ENCODE measurements at places on chromosomes 7 and 10.

DNA sequence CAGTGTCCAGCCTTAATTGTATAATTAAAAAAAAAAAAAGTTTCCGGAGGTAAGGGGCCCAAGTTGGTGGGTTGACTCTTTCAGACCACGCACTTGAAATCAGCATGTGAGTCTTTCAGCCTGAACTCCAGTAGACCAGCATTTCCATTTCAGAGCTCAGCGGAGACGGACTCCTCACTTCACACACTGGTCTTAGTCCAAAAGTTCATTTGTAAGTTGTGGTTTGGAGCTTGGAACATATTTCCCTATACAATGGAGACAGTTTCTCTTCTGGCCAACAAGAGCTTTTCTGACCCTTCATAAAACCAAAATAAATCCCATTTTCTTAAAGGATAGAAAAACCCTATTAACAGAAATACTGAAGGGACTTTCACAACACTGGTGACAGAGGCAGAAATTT is 41.0 kb downstream of the ATXN7L1 start:
- H3K4me1 ChIP-seq: peaks cover 4% of the 10 kb centered on the region
- no peaks in the 10 kb centered on the region for H3K36me3 ChIP-seq
- H3K27ac ChIP-seq: no peak overlapping the region
- H3K4me3 ChIP-seq: no peak overlapping the region
- peaks cover 14% of the 10 kb centered on the region for H3K27me3 ChIP-seq

GRCh38 chr10:131964298-131964697 is 17.4 kb downstream of the BNIP3 start:
- no peak overlapping the region for H3K4me3 ChIP-seq
- peaks cover 34% of the 10 kb centered on the region for H3K36me3 ChIP-seq
- no peak overlapping the region for H3K27ac ChIP-seq
- peaks cover 15% of the 10 kb centered on the region for H3K4me1 ChIP-seq
- no peak for DNase-seq
- H3K27me3 ChIP-seq: no peaks in the 10 kb centered on the region

- no peak overlapping the region for H3K27ac ChIP-seq
- peaks cover 13% of the 10 kb centered on the region for H3K27me3 ChIP-seq
- H3K4me1 ChIP-seq: no peaks in the 10 kb centered on the region
- H3K36me3 ChIP-seq: no peaks in the 10 kb centered on the region
Observed at GRCh38 chr10:116669832-116670644, 49.3 kb downstream of the PNLIPRP2 start.

DNA sequence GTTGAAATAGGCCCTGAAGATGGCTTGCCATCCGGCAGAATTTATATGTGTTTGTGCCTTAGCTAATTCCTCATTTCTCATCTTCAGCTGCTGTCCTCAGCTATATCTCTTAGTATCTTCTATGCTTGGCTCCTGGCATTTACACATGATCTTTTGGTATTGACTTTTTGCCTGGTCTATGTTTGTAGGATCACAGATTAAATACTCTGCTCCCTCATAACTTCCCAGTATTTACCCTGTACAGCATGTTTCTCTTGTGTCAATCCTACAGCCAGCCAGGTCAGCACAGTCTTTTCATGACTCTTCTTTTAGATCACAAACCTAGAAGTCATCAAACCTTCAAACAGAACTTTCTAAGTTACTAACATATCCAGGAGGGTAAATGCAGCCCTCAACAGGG is 743.8 kb downstream of the MAGI2 start:
- H3K4me1 ChIP-seq: no peaks in the 10 kb centered on the region
- no peaks in the 10 kb centered on the region for H3K27me3 ChIP-seq
- no peak overlapping the region for H3K27ac ChIP-seq
- no peaks in the 10 kb centered on the region for H3K36me3 ChIP-seq
- DNase-seq: no peak

All from T-helper 2 cell treated with Interferon-gamma antibody and Interleukin-4, amounts not matched to agents 5 μg/mL and 100 μg/mL, for 36 hours (primary cell).